Aorta (tissue), 5 donors: ENCODE measurements at places on chromosomes 11 and 22.
A peak's percentile ranks its signal among the peaks of the same experiment; 100 is the strongest.

GRCh38 chr11:75689863-75690609 is 21.2 kb upstream of the MAP6 start:
- no peak for DNase-seq

DNA sequence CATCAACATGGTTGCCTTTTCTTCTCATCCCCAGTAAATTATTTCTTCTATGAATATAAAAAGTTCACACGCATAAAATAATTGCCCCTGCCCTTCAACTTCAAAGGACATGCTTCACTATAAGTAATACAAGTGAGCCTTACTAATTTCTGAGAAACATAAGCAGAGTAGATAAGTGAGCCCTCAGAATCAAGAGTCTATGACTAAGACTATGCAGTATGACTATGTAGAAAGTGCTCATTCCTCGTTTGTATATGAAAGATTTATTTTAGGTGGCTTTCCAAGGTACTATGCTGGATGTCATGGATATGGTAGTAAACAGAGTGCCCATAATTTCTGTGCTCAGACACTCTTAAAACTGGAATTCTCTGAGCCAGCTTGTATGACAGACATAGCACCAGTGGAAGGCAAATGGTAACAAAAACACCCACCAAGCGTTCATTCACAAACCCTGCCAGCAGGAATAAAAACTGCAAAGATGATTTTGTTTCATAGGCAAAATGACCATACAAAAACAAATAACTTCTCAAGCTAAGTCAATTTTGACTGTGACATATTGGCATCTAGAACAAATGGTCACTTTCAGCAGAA is 189.8 kb downstream of the CADM1 start:
- no peak for DNase-seq

DNA sequence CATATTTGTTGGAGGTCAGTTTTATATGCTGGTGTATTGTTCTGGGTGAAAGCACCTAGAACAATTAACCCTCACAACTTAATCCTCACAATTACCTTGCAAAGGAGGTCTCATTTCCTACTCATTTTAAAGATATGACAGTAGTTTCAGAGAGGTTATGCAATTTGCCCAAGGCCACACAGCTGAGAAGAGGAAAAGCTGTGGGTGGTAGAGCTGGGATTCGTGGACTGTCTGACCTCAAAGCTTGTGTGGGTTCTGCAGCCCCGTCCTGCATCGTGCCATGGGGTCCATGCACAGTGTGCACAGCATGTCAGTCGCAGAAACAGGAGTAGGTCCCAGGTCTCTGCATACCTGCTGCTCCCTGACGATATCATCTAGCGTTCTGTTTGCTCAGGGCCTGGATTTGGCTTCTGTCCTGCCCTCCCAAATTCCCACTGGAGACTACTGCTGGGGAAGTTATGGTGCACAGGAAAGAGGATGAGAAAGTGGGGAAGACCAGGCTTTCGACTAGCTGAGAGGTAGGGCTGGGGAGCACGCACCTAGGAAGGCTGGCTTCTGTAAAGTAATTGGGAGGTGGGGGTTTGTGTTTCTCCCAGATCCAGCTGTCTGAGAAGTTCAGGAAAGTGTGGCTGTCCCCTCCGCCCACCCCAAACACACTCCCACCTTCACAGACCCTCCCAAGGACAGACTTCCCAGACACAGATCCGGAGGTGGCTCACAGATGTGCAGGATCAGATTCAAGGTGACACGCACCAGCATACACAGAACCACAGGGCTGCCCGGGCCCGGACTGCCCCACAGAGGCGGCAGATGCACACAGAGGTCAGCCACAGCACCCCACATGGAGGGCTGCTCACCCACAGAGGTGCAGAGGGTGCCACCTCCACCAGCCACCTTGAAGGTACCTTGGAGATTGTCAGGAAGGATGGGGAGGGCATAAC is 2.0 kb downstream of the BACE1 start:
- DNase-seq: peak; percentile 40

DNA sequence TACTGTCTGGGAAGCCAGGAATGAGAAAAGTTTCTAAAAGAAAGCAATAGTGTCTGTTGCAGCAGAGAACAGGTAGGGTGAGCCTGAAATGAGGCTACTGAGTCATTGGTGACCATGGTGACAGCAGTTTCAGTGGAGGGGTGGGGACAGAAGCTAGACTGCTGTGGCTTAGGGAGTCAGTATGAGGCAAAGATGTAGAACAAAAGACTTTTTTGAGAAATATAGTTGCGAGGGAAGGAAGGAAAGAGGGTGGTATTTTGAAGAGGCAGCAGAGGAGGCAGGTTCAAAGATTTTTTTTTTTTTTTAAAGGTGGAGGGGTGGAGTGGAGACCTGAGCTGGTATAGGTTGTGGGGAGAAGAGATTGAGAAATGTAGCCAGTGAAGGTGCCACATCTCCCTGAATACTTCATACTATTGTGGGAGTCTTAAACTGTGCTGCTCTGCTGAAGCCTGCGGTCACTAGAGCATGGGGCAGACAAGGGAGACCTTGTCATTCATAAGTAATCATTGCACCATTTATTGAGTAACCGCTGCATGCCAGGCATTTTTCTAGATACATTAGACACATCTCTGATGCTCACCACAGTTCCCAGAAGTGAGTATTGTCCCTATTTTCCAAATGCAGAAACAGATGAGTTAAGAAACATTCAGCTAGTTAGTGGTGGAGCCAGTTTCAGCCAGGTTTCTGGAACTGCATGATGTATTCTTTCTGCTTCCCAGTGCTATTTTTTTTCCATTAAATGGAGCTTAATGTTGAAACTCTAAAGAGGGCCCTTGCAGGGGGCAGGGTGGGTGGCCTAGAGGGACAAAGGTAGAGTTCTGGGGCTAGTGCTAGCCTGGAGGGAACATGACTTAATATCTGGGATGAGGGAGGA is 49.9 kb downstream of the STIM1 start:
- no peak for DNase-seq

DNA sequence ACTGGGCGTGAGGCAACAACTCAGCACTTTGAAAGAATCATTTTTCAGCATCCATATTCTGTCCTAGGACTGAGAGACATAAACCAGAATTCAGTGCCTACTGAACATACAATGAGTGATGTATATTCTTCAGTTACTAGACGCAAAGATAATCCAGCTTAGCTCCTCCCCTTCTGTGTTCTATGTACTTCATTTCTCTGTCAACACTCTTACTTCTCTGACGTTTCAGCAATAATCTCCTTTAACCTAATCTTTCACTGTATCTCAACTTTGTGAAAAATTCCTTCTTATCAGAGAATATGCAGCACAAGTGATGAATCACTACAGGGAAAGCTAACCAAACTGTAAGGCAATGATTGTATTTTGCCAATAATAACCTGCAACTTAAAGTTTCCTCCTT is 2.5 kb upstream of the OR51B5 start:
- DNase-seq: no peak

DNA sequence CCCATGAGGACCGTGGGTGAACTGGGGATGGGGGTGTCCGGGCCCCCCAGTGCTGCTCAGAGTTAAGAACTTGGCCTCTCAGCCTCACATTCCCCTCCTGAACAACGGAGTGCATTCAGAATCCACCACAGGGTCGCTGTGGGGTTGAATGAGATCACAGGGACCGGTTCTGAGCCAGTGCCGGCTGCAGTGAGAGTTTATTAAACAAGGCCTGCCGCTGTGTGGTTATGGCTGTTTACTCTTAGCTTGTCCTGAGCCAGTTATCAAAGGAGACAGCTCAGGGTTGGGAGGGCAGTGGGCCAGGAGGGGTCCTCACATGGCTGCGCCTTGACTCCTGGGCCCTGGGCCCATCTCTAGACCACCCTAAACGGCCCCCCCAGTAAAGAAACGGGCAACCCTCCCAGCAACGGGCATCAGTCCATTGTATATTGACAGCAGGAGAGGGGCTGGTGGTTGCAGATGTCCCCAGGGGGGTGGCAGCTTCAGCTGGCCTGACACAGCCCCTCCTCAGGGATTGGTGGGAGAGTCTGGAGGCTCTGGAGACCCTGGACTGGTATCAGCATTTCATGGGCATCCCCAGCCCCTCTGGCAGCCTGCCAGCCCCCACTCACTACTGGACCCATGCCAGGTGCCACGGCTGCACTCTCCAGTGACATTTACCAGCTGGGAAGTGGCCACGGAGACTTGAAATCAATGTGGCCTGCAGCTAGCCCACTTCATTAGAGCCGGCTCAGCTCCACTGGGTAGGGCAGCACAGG is 15.1 kb upstream of the CABP7 start:
- no peak for DNase-seq

- no peak for DNase-seq
Observed at GRCh38 chr11:45761659-45762058, 43.3 kb upstream of the SLC35C1 start.

DNA sequence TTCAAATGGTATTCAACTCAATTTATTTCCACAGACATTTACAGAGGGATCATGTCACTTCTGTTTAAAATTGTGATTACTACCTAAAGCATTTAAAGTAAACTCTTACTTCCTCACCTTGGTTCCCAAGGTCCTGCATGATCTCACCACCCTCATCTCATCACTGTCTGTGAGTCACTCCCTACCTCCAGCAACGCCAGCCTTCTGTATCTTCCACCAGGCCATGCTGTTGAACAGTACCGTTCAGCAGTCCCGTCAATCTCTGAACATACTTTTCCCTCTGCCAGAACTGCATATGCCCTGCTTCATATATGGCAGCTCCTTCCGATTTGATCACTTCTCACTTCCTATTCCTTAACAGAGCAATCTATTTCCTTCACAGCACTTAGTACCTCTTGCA is 2.0 kb downstream of the FBXO3 start:
- no peak for DNase-seq

DNA sequence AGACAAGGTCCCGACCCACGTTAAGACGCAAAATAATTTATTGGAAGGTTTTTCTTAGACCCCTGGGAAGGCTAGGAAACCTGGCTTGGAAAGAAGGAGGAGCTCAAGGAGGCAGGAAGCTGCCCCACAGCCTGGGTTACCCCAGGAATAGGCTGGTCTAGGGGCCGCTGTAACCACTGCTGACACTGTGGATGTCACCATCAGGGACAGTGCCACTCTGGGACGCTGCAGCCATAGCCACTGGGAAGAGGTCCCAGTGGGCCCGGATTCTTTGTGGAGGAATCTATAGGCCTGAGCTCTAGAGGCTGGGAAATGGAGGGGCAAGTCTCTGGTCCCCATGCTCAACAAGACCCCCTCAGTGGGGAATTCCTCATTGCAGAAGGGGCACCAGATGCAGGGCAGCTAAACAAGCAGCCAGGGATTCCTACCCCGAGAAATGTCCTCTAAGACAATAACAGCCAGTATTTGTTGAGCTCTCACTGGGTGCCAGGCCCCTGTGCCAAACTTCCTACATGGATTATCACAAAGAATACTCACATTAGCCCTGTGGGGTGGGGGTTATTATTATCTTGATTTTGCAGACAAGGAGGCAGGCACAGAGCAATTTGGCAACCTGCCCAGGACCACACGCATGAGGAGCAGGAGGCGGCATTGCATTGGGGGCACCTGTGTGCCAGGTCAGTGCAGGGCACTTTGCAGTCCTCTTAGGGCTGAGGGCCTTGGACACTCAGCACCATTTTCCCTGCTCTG is 19.5 kb upstream of the CHKA start:
- no peak for DNase-seq

DNA sequence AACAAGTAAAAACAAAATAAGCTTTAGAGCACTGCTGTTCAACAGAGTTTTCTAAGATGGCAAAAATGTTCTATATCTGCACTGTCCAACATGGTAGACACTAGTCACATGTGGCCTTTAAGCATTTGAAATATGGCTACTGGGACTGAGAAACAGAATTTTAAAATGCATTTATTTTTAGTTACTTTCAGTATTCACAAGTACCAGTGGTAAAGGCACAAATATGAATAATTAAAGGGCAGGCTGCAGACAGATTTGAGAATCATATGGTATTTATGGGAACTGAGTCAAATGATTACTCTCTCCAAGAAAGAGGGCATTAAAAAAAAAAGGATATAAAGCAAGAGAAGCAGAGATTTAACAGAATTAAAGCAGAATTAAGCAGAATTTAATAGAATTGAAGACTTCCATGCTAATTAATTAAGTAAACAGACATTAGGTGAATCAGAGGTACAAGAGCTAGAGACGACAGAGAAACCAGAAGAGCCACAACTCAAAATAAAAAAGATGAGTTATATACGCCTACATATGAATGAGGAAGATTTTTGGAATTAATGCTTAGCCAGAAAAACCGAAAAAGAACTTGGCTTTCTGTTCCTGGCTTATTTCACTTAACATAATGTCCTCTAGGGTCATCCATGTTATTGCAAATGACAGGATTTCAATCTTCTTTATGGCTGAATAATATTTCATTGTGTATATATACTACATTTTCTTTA is 160.4 kb downstream of the ATG16L2 start:
- no peak for DNase-seq

- no peak for DNase-seq
Observed at GRCh38 chr11:86176165-86176884, 68.2 kb upstream of the EED start.

GRCh38 chr22:37564111-37564711 is 3.9 kb downstream of the CDC42EP1 start:
- DNase-seq: no peak

DNA sequence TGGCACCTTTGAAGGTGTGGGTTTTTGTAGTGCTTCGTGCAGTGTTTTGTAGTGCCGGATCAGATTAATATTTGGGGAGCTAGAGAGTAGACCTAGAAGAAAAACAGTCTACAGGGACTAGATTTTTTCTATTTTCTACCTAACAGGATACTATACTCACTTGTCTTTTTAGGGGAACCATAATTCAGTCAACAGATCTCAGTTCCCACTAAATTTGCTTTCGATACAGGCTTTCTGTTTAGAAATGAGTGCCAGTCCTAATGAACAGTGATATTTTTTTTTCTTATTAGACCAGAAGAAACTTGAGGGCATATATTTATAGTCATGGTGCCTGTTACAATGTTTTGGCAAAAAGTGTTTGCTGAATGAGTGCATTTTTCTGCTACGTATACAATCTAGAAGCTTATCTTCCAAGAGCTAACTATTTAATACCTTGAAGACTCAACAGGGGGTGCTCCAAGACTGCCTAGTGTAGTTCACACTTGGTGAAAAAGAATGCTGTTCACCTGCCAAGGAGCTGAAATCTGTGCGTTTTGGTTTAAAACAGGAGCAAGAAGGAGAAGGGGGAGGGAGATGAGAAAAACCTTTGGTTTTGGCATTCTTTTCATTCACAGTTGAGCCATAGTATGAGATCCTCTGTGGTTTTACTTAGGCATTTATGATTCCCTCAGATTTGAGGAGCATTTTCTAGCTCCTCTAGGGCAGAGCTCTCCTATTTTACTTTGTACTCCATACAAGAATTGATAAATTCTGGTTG is 44.9 kb upstream of the VSTM5 start:
- no peak for DNase-seq
